ENCODE measurements at places on chromosomes 13 and 19. TPM values are rescaled to one million over a fixed set of nuclear protein-coding genes. Genes with fewer than 3 reads are reported as not detected.

The NLRP9 gene
- not detected for total RNA-seq

The ZNF763 gene
- 1.3 TPM for total RNA-seq

The MBD3L2 gene
- not detected for total RNA-seq

The HNRNPUL1 gene
- 349 TPM for total RNA-seq

The ZNF793 gene
- 1.0 TPM for total RNA-seq

The C19orf33 gene
- total RNA-seq = 1.1 TPM

The C1QTNF9B gene
- total RNA-seq = 0.18 TPM

The SHANK1 gene
- not detected for total RNA-seq

The ZNF223 gene
- total RNA-seq = 0.27 TPM

The C19orf85 gene
- not detected for total RNA-seq

The BRME1 gene
- 10.5 TPM for total RNA-seq

The DHDH gene
- total RNA-seq = 0.52 TPM

The ARL11 gene
- 2.2 TPM for total RNA-seq

The CYP4F12 gene
- total RNA-seq = not detected

The PCSK4 gene
- total RNA-seq = 2.2 TPM

The SWSAP1 gene
- 2.6 TPM for total RNA-seq

The CD33 gene
- total RNA-seq = 18.7 TPM

The PGLYRP1 gene
- not detected for total RNA-seq

The LILRB4 gene
- 0.23 TPM for total RNA-seq

The CNN1 gene
- not detected for total RNA-seq

The HOMER3 gene
- not detected for total RNA-seq

The ACOD1 gene
- total RNA-seq = not detected

The CACNG8 gene
- total RNA-seq = not detected

The WDR18 gene
- 57.2 TPM for total RNA-seq

The PDE4C gene
- total RNA-seq = not detected

The APOE gene
- total RNA-seq = 0.48 TPM

The RNF113B gene
- total RNA-seq = not detected

The CEACAM5 gene
- not detected for total RNA-seq

The ZNF541 gene
- 0.39 TPM for total RNA-seq

The SMAD9 gene
- total RNA-seq = not detected

The CAPN12 gene
- total RNA-seq = 4.4 TPM

The UBE2L5 gene
- total RNA-seq = not detected

The INAFM1 gene
- total RNA-seq = 8.7 TPM

The OR10H1 gene
- not detected for total RNA-seq

The MYBPC2 gene
- 0.07 TPM for total RNA-seq

The MEGF8 gene
- 4.2 TPM for total RNA-seq

The ATXN8OS gene
- total RNA-seq = not detected

The ONECUT3 gene
- total RNA-seq = not detected

All from T-helper 2 cell treated with Interferon-gamma antibody and Interleukin-4, amounts not matched to agents 100 ng/mL and 5 ng/mL, for 36 hours (primary cell).